Prostate gland (tissue), 2 donors: ENCODE measurements at places on chromosomes 2 and 18. TPM values are rescaled to one million over a fixed set of nuclear protein-coding genes. Genes with fewer than 3 reads are reported as not detected.

DNA sequence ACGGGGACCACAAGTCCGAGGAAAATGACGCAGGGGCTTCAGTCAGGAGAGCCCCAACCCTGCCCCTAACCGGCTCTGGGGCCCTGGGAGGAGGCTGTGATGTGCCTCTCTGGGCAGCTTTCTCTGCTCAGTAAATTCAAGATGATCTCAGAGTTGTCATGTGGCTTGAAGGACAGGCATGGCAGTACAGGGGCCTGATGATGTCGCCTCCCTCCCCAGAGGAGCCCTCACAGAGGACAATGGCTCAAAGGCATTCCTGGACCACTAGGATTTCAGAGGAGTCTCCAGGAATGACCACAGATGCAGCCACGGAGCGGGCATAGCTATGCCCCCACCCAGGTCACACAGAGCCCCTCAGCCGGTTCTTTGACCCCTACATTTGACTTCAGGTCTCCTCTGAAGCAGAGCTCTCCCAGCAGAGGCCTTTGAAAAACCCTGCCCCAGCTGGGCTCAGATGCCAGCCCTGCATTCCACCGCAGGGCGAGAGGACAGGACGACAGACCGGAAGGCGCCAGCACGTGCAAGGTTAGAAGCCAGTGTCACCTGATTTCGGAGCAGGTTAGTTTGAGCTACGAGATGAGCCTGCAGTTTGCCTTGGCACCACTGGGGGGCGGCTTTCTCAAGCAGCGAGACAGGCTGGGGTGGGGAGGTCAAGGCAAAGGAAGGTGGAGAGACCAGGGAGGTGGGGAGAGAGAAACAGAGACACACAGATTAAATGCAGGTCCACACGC, 39.2 kb downstream of the BIN1 start:
- no peak overlapping the region for H3K27ac ChIP-seq
- H3K36me3 ChIP-seq, result no peaks in the 10 kb centered on the region
- DNase-seq, result peak; percentile 61
- peaks cover 10% of the 10 kb centered on the region for H3K4me1 ChIP-seq
- H3K4me3 ChIP-seq, result no peak overlapping the region
- no peaks in the 10 kb centered on the region for H3K27me3 ChIP-seq

DNA sequence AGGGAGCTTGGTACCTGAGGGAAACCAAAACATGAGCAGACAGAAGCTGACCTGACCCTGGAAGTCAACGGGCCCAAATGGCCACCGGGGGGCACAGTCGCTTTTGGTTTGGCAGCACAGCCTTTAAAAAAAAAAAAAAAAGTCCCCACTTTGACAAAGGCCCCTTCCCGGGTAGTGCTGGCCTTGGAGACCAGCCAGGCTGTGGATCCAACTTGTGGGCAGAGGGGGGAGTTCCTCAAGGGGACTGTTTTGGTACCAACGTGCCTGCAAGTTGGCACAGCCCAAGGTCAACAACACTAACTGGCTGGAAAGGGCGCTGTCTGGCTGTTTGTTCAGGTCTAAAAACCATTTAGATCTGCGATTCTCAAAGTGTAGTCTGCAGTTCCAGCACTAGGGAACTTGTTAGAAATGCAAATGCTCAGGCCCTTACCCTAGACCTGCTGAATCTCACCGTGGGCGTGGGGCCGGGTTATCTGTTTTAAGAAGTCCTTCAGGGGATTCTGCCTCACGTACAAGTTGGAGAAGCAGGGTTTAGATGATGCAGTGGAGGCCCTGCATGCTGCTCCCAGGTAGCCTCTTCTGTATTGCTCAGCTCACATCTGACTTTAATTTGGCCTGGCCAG, 83.0 kb downstream of the LPIN1 start:
- no peak overlapping the region for H3K4me3 ChIP-seq
- peak overlapping the region; percentile 67 for H3K27ac ChIP-seq
- no peaks in the 10 kb centered on the region for H3K27me3 ChIP-seq
- no peaks in the 10 kb centered on the region for H3K36me3 ChIP-seq
- DNase-seq, result peak; percentile 60

DNA sequence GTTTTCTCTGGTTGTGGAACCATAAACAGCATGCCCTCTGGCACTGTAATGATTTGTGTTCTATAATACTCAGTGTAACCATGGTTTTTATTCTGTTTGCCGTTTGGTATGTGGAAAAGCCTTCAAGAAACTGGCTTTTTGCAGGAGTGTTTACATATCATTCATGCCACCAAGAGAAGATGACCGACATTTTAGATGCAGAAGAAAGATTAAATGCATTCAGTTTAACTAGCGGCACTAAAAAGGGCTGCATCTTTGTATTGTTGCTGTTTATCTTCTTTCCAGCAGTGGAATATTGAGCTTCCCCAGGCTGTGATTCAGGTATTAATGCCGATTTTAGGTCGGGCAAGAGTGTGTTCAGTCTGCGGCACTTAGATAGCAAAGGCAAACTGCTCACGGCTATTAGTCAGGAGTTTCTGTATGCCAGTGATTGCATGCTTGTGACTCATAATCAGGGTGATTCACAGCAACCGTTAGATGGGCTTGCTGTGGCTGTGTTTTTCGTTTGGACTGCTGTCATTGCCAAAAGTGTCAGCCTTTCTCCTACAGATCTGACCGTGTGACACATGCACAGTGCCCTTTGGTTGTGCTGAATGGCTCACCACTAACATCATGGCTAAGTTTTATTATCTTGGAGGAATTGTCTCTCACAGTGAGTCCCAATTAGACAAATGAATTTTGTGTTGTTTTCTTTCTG, 479.7 kb downstream of the PARD3B start:
- no peak overlapping the region for H3K4me3 ChIP-seq
- no peaks in the 10 kb centered on the region for H3K36me3 ChIP-seq
- no peaks in the 10 kb centered on the region for H3K27me3 ChIP-seq
- H3K27ac ChIP-seq, result no peak overlapping the region

DNA sequence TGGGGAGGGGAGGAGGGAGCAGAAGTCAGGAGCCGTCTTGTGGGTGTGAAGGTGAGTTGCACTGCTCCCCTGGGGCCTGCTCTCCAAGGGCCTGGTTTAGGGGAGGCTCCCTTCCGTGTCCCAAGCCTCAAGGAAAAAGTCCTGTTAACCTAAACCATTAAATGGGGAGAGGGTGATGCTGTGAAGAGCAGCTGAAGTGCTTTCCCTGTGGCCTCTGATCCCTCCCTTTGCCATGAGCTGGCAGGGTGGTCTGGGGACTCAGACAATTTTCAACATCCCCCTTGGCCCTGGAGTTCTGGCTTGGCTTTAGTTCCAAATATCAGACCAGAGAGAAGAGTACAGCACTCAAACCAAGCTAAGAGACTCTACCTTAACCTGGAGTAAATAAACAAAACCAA, 692 bp upstream of the POMC start:
- H3K27me3 ChIP-seq, result no peaks in the 10 kb centered on the region
- no peaks in the 10 kb centered on the region for H3K36me3 ChIP-seq
- DNase-seq, result no peak
- H3K4me1 ChIP-seq, result no peaks in the 10 kb centered on the region
- no peak overlapping the region for H3K27ac ChIP-seq

- no peaks in the 10 kb centered on the region for H3K4me1 ChIP-seq
- no peak overlapping the region for H3K27ac ChIP-seq
- no peak overlapping the region for H3K4me3 ChIP-seq
- H3K36me3 ChIP-seq, result no peaks in the 10 kb centered on the region
Observed at GRCh38 chr2:230920167-230920566, 4.9 kb downstream of the GPR55 start.

DNA sequence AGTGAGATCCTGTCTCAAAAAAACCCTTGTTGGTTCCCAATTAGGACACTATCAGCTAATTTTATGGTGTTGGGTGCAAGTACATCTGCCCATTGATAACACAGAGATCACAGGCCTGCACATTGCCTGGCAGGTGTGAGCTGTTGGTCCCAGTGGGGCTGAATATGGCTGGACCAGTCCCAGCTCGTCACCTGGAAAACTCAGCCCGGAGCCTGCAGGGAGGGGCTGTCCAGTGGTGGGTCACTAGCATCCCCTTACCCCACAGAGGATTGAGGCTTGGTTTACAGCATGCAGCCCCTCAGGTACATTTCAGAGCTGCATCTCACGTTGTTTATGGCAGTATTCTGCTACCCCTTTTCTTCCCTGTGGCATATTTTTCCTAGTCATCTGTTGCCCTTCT, 40.8 kb upstream of the CHMP1B start:
- no peaks in the 10 kb centered on the region for H3K27me3 ChIP-seq
- no peak overlapping the region for H3K4me3 ChIP-seq
- H3K36me3 ChIP-seq, result no peaks in the 10 kb centered on the region
- no peak overlapping the region for H3K27ac ChIP-seq

- H3K27me3 ChIP-seq, result no peaks in the 10 kb centered on the region
- no peak for DNase-seq
- H3K4me1 ChIP-seq, result no peaks in the 10 kb centered on the region
- H3K4me3 ChIP-seq, result no peak overlapping the region
Observed at GRCh38 chr2:63436488-63436887, 151.8 kb downstream of the WDPCP start.

DNA sequence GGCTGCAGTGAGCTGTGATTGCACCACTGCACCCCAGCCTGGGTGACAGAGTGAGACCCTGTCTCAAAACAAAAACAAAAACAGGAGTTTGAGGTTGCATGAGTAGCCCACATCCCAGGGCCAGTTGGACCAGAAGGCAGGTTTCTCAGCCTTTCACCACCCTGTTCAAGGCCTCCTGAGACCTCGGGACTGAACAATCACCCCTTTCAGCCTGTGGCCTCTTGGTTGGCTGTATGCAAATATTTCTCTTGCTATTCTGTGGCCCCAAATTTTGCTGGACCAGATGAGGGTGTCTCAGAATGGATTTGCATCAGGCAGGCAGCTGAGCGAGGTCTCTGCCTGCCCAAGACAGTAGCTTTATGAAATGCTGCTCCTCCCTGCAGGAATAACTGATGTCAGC, 56.9 kb downstream of the DPYSL5 start:
- H3K36me3 ChIP-seq, result no peaks in the 10 kb centered on the region
- H3K4me1 ChIP-seq, result no peaks in the 10 kb centered on the region
- H3K27ac ChIP-seq, result no peak overlapping the region

DNA sequence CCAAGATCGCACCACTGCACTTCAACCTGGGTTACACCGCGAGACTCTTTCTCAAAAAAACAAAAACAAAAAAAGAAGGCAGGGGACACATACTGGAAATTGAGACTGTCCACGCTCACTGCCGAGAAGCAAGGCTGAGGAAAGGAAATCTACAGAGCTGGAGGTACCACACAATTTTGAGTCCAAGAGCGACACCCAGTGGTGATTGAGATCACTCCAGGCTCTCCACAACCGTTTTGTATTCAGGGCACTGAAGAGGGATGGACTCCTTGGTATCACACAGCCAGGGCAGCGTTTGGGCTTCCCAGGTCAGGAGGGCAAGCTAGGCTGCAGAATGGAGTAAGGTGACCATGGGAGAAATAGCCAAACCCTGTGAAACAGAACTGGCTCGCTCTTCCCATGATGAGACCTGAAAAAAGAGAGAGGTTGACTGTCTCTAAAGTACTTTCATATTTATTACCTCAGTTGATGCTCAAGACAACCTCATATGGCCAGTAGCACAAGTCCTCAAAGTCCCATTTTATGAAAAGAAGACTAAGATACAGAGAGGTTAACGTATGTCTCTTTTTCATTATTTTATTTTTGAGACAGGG, 74.5 kb upstream of the YPEL5 start:
- H3K27ac ChIP-seq, result no peak overlapping the region
- no peaks in the 10 kb centered on the region for H3K4me1 ChIP-seq
- peak; percentile 49 for DNase-seq
- no peaks in the 10 kb centered on the region for H3K36me3 ChIP-seq

DNA sequence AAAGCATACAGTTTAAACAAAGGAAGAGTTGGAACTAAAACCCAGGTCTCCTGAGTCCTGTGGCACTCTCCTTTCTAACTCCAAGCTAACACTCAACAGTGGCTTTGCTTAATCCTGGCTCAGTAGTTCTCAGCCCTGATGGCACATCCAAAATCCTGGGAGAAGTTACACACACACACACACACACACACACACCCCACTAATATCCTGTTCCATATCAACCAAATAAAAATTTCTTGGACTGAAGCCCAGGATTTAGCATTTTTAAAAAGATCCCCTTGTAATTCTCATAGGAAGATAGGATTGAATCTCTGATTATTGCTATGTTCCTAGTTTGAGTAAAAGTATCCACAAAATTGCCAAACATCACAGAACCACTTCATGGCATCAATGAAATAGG, 136.1 kb upstream of the RIOK3 start:
- H3K36me3 ChIP-seq, result no peaks in the 10 kb centered on the region
- no peak overlapping the region for H3K27ac ChIP-seq
- no peaks in the 10 kb centered on the region for H3K27me3 ChIP-seq
- no peak for DNase-seq
- no peak overlapping the region for H3K4me3 ChIP-seq

DNA sequence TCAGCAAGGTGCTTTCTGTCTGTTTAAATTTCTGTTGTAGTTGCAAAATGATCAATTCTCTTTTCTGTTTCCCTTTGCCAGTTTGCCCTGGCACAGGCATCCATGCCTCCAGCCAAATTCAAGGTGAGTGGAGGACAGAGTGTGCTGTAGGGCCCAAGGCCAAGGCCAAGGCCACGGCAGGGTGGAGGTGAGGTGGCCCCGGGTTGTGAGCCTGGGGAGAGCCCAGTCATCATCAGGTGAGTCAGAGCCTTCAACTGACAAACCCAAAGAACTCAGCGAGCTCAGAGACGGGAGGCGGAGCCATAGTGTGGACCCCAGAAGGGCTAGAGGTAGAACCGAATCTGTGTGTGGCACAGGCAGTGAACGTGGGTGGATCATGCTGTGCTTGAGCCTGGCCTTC, 55.7 kb downstream of the BCL2L11 start:
- H3K27me3 ChIP-seq, result no peaks in the 10 kb centered on the region
- H3K4me1 ChIP-seq, result no peaks in the 10 kb centered on the region
- H3K36me3 ChIP-seq, result no peaks in the 10 kb centered on the region
- H3K27ac ChIP-seq, result no peak overlapping the region

DNA sequence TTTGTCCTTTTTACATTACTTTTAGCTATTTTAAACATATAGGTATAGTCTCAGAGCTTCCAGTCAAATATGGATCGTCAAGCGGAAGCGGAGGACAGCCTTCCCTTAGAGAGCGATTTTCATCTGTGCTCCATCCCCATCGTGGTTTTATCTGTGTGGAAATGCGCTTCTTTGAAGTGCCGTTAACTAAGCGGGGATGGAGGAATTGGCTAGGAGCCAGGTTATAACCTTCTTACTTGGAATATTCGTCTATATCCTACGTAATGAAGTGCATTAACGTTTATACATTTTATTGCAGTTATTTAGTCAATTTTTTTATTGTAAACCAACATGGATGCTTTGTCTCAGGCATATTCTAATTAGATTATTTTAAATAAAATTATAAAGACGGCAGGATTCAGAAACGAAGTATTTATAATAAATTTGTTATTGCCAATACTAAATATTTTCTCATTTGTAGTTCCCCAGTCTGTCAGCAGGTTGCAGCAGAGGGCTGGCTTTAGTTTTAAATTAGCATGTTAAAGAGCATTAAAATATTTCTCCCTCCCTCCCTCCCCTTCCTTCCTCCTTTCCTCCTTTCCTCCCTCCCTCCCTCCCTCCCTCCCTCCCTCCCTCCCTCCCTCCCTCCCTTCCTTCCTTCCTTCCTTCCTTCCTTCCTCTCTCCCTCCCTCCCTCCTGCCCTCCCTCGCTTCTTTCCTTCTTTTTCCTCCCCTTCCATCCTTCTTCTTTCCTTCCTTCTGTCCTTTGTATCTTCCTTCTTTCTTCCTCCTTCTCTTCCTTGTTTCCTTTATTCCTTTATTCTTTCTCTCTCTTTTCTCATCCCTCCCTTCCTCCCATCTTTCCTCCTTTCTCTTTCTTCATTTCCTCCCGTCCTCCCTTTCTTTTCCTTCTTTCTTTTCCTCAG, 80.6 kb upstream of the DOCK10 start:
- no peaks in the 10 kb centered on the region for H3K36me3 ChIP-seq
- H3K4me3 ChIP-seq, result no peak overlapping the region
- DNase-seq, result no peak

Gene SLC4A3
- total RNA-seq, result 44.6 TPM

Gene ELOA2
- not detected for total RNA-seq

Gene ABCB11
- total RNA-seq, result 1.2 TPM

Gene UGT1A1
- total RNA-seq, result 0.11 TPM

Gene IL36A
- total RNA-seq, result not detected

Gene ANKRD30BL
- total RNA-seq, result 3.0 TPM

Gene FEV
- total RNA-seq, result 1.8 TPM
